NCI-H2081 (cell line): ENCODE measurements at places on chromosomes 2 and 18.

GRCh38 chr2:185393091-185393490 is 345.5 kb upstream of the FSIP2 start:
- DNase-seq, result no peak

GRCh38 chr2:193251909-193252308 is 1057.2 kb upstream of the TMEFF2 start:
- no peak for DNase-seq

DNA sequence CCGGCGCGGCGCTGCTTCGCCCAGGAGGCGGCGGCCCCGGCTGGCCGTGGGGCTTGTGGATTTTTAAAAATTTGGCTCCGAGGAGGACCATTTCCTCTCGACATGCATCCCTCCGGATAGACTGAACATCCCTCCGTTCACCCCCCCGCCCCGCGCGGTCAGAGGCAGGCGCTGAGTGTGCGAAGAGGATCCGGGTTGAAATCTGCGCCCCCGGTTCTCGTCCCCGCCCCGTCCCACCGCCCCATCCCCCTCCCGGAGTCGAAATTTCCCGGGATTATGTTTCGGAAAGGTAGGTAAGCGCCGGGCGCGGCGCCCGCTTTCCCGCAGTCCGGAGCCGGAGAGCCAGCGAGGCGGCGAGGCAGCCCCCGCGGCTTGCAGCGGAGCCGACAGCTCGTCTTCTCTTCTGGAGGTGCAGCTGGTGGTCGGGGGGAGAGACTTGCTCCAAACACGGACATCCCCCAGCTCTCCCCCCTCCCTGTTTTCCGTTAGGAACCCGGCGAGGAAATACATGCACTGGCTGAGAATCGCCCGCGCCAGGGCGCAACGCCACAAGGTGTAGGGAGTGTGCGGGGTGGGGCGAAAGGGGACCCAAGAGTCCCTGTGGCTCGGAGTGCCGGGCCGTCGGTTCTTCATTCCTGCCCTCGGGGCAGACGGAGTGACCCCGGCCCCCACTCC is at the start of gene PRKCE:
Gene PRKCE (plus strand): TSS at position 261 of the 675 bp plus-strand sequence.
- DNase-seq, result peak; percentile 50

DNA sequence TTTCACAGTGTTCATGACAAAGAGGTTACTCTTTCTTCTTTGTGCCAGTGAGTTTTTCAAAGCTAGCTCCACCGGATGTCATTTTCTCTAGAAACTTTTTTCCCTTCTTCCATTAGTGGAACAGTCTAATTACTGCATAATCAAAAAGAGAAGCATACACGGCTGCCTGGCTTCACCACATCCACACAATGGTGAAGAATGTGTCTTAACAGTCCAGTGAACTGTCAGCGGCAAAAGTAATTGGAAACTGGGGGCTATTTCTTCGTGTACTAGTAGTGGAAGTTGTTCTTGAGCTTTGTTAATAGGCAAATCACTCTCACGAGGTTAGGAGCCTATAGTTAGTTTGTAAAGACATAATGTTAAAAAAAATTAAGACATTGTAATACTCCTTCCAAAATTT is 32.9 kb upstream of the PIK3C3 start:
- no peak for DNase-seq

DNA sequence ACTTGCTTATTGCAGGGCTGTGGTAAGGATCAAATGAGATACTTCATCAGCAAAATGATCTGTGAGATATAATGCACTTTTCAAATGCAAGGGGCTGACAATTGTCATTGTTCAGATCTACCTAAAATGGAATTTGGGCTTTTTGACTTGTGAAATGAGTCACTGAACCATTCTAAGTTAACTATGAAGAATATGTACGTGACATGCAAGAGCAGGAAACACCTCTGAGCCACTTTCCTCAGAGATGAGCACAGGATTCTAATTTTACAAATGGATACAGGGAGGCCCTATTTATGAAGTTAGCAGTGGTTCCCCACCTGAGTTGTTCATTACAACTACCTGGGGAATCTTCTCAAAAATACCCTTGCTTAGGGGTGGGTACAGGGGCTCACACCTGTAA is 26.7 kb downstream of the CTLA4 start:
- DNase-seq, result no peak

DNA sequence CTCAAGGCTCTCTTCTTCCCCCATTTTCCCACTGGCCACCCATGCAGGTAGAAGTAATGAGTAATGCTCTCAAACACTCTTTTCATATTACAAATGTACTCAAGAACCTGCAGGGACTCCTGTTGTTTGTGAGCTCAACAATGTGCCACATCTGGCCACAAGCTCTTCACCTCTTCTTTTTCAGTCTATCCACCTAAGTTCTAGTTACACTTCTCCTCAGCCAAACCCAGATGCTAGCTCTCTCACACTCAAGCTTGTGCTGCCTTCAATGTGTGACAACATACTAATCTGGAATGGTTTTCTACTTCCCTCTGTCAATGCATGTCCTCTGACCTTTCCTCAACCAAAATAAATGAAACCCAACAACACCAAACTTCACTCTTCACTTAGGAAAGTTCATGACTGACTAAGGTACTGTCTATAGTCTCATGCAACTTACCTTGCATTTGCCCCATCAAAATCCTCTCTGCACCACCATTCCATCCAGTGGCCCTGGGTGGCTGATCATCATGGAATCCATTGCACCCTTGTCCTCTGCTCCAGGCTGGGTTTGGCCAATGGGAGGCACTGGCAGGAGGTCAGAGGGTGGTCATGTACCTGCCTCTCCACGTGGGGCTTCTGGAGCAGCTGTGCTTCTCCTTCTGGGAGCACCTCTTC is 5.3 kb upstream of the IL18R1 start:
- no peak for DNase-seq

GRCh38 chr18:60675801-60676200 is 303.2 kb upstream of the MC4R start:
- peak; percentile 60 for DNase-seq

DNA sequence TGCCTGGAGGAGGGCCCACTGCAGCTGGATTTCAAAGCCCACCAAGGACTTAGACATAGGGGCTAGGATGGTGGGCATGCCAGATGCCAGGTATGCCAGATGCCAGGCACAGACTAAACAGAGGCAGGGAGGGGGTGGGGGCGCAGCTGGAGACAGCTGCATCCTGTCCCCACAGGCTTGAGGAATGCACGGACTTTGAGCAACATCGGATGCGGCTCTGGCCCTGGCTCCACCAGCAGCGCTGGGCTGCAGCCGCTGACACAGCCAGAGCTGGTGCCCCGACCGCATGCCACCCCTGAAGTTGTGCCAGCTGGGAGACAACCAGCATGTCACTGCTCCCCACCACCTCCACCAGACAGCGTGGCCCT is 39.5 kb downstream of the AQP12A start:
- no peak for DNase-seq

GRCh38 chr18:55699233-55699765 is 111.3 kb upstream of the TCF4 start:
- no peak for DNase-seq

DNA sequence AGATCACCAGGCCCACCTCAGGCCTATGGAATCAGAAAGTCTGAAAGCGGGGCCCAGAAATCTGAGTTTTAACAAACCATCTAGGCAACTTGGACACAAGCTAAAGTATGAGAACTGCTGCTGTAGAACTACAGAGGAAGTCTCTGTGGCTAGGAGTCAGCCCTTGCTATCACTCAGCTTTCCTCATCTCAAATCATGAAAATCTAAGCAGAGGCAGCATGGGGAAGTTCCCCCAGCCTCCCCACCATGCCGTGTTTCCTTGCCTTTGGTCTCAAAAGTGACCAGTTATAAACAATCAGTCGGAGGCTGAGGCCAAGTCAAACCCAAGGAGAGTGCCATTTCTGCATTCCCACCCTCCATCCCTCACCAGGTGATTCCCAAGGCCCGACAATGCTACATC is 404.7 kb downstream of the BCL11A start:
- no peak for DNase-seq

- DNase-seq, result no peak
Observed at GRCh38 chr2:215850380-215850779, 163.0 kb downstream of the MREG start.

DNA sequence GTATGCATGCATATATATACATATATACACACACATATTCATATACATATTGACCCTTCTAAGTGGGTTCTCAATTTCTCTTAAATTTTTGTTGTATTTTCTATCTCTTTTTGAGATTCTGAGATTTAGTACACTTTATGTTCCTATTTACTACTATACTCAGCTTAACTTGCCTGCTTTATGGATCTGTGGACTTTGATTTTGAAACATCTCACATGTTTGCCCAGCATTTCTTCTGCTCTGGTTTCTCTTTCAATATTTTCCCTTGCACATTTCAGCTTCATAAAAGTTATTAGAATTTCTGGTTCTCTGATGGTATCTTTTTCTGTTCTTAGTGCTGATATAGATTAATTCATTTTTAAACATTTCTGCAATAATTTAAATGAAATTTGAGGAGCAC is 380.6 kb downstream of the SPAG16 start:
- no peak for DNase-seq

DNA sequence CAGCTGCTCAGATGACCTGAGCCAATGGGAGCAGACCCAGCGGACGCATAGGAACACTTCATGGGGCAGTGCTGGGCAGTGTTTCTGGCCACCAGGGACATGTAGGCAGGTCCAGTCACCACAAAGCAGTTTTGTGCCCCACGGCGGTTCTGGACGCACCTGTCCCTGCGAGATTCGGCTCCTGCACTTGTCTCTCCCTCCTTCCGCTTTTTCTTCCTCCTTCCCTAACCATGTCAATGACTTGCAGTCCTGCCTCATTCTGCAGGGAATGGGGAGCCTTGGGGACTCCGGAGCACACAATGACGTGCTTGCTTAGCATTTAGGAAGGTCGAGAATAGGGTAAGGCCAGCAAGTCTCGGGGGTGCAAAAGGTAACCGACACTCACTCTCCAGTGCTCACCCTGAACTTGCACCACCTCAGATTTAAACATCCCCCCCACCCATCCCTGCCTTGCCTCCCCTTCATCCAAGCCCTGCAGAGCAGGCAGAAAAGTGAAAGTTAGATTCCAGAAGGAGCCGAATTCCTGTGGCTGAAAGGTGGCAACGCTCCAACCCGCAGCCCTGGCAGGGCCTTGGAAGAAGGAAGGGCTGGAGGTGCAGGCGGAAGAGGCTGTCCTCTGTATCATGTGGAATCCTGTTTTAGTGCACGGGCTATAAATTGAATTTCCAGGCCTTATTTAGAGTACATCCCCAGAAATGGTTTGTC is 40.5 kb upstream of the ATG16L1 start:
- DNase-seq, result no peak

- DNase-seq, result no peak
Observed at GRCh38 chr2:144156736-144157640, 362.9 kb downstream of the ZEB2 start.

DNA sequence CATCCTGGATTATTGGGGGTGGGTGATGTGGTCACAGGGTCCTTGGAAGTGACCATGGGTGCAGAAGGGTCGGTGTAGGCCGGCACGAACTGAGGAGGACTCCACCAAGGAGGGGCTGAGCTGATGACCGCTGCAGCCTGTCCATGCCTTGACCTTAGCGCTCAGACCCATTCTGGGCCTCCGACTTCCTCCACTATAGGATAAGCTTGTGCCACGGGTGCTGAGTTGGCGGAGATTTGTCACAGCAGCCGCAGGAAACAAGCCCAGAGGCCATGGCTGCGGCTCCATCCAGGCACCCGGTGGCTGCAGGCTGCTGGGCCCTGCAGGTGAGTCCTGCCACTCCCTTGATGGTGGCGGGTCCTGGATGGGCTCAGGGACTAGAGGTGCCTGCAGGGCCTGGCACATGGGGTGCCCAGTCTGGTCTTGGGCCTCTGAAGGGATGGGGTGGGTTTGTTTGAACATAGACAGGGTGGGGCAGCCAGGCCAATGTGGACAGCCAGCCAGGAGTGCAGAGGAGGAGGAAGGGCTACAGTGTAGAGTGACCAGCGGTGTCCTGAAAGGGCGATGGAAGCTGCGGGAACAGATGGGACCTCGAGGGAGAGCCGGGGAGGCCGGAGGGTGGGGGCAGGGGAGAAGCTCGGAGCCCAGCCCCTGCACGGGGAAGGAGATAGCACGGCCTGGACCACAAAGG is 84.8 kb downstream of the SEPTIN10 start:
- no peak for DNase-seq
